HT-29 (cell line): ENCODE measurements at places on chromosomes 2 and 18.

GRCh38 chr2:161677634-161678033 lies 53.4 kb downstream of the SLC4A10 start:
- DNase-seq, result no peak

DNA sequence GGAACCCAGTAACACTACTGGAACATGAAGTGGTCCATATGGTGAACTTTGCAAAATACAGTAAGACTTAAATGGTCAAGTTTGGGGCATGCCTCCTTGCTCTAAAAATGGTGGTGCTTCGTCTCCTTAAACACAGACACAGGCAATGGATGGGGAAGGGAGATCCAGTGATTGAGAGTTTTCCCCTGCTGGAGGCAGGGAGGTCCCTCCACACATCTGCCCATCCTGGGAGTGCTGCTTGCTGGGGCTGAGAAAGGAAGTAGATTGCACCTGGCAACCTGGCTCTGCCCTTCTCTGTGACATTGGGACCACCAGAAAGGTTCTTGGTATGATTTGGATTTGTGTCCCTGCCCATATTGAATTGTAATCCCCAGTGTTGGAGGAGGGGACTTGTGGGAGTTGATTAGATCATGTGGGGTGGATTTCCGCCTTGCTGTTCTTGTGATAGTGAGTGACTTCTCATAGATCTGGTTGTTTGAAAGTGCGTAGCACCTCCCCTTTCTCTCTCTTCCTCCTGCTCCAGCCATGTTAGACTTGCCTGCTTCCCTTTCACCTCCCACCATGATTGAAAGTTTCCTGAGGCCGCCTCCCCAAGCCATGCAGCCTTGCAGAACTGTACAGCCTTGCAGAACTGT lies 35.4 kb upstream of the SKOR2 start:
- DNase-seq, result no peak

- no peak for DNase-seq
Observed at GRCh38 chr2:240888130-240888889, 7.6 kb downstream of the MAB21L4 start.

DNA sequence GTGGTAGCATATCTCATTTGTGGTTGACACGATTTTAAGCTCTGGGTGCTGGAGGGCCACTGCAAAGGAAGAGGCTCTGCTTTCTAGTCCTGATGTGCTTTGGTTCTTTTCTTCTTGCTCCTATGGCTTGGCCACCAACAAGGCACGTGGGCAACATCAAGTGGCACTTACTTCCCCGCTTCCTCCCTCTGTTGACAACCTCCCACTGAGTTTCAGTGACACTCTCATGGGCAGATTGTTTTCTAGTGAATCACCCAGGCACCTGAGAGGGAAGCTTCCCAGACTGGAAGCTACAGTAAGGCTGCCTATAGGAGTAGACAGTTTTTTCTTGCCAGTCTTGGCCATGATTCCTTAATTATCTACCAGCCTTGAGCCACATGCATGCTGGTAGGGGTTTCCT lies 89.0 kb downstream of the NBAS start:
- DNase-seq, result no peak

DNA sequence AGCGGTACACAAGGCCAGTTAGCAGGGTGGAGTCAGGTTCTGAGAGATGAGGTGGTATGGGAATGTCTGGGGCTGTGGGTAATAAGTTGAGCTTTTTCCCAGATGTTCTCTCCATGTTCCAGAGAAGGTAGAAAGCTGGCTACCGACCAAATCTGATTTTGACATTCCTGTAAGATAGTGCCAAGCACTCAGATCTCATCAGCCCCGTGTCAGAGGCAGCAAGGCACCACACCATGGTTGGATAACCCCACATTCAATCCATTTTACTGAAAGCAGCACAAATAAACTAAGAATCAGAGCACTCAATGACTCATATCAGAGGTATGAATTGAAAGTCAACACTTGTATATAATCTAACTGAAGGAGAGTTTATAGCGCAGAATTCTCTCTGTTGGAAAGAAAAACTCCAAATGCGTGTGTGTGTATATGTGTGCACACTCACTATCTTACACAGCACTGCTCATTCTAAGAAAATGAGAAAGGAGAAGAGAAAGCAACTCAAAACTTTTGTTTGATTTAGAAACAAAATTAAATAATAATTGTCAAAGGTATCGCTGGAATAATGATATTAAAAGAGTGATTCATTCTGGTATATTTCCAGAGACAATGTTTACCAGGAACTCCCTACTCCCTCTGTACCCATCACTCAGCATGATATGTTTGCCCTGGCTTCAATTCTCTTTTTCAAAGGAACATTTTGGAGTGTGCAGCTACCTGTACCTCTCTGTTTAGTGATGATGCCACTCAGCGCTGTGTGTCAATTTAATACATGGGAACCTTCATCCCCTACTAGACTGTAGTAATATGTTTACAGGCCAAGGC lies 375.1 kb upstream of the ID2 start:
- peak; percentile 37 for DNase-seq
